ENCODE measurements at places on chromosomes 4 and X.

DNA sequence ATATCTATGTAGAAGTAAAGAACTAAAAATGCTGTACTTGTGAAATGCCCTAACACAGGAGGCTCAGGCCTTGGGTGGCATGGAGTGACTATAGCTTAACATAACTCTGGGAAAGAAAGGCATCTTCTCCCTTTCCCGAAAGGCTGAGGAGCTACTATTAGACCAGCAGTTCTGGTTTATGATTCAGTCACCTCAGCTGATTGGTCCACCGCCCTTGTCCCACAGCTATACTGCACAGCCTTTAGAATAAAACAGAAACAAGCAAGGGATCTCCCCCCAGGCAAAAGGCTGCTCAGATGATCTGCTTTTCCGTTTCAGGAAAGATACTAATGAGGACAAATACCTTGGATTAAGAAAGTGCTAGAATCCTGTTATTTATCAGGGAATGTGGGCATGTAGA, 171.3 kb downstream of the SNCA start:
- no peak for DNase-seq

DNA sequence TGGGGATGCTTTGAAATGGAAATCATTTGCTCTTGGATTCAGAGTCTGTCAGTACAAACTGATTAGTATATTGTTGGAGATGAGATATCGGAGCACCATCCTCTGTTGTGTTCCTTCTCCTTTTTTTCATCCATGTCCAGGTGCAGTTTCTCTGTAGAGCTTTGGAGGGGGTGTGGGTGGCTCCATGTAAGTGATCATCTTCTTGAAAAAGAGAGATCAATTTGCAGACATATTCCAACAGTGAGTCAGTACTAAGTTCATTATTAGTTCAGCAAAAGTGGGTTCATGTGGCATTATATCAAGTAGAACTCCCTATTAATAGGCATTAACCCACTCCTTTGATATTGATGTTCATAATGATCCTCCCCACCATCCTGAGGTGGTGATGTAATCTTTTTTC, 18.9 kb downstream of the FRAS1 start:
- DNase-seq = no peak

DNA sequence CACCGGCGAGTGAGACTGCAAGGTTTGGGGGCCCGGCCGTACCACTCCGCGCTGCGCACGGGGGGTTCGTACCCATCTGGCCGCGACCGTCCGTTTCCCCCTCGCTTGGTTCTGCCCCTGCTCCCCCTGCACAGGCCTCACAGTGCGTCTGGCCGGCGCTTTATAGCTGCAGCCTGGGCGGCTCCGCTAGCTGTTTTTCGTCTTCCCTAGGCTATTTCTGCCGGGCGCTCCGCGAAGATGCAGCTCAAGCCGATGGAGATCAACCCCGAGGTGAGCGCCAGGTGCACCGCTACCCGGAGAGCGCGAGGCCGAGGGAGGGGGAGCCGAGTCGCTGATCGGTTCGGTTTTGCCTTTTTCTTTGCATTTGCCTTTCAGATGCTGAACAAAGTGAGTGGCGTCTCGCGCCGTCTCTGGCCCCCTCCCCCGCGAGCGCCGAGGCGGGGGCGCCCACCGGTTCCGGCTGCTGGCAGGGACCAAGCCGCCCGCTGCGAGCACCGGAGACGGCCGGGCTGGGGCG, at the start of gene UCHL1:
UCHL1 (plus strand) TSS at position 189 of the 517 bp plus-strand sequence; CDS start at position 238, 49 bp downstream.
- DNase-seq = peak; percentile 54

GRCh38 chrX:111568354-111568753, 56.9 kb downstream of the SERTM2 start:
- no peak for DNase-seq

DNA sequence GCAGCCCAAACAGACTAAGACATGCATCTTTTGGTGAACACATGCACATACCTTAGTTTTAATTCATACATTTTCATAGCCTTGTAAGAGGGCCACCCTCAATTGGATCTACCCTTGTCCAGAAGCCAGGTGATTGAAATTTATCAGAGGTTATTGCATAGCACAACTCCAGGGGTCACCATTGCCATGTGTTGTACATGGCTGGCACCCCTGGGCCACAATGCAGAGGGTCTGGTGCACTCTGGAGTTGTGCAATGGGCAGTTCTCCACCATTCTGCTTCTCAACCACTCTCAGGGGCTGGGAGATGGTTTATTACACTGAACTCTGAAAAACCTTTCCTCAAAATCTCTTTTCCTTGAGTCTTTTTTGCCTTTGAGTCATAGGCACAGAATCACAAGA, 184.4 kb upstream of the CXorf66 start:
- no peak for DNase-seq

DNA sequence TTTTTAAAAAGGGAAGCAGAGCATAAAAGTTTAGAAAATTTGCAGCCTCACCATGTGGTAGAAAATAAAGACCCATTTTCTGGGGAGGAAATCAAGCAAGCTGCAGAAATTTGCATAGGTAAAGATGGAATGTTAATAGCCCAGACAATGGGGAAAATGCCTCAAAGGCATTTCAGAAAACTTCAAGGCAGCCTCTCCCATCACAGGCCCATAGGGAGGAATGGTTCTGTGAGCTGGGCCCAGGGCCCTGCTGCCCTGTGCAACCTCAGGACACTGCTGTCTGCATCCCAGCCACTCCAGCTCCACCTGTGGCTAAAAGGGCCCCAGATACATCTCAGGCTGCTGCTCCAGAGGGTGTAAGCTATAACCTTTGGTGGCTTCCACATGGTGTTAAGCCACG, 137.9 kb downstream of the INPP4B start:
- DNase-seq = no peak
